Endothelial cell (in vitro differentiated cells): ENCODE measurements at places on chromosomes 11 and 22.

- no peak for DNase-seq
Observed at GRCh38 chr11:85665733-85666132, 804 bp upstream of the CREBZF start.

GRCh38 chr11:61954851-61955421, 4.8 kb downstream of the BEST1 start:
- DNase-seq, result peak; percentile 38

GRCh38 chr11:117827521-117828511, 3.3 kb upstream of the FXYD2 start:
- DNase-seq, result no peak

GRCh38 chr22:22786301-22787115, 101.1 kb upstream of the IGLL5 start:
- DNase-seq, result no peak

- DNase-seq, result no peak
Observed at GRCh38 chr11:130407978-130408377, 20.4 kb downstream of the ADAMTS8 start.

DNA sequence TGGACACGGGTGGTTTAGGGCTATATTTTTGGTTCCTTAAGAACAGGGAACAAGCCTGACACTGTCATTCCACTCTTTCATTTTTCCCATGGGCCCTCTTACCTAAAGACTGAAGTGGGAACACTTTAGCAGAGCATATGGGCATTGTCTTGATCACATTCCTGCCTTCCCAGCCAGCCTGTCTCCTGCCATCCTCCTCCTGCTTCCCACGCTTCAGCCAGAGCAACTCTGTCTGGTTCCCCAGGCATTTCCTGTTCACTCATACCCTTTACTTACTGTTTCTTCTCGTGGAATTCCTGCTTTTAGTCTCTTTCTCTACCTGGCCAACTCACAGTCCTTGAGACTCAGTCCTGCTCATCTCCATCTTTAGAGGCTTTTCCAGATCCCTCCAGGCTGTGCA, 22.8 kb downstream of the MRPL16 start:
- DNase-seq, result peak; percentile 16

GRCh38 chr11:67292671-67293070, 3.6 kb downstream of the ANKRD13D start:
- no peak for DNase-seq

DNA sequence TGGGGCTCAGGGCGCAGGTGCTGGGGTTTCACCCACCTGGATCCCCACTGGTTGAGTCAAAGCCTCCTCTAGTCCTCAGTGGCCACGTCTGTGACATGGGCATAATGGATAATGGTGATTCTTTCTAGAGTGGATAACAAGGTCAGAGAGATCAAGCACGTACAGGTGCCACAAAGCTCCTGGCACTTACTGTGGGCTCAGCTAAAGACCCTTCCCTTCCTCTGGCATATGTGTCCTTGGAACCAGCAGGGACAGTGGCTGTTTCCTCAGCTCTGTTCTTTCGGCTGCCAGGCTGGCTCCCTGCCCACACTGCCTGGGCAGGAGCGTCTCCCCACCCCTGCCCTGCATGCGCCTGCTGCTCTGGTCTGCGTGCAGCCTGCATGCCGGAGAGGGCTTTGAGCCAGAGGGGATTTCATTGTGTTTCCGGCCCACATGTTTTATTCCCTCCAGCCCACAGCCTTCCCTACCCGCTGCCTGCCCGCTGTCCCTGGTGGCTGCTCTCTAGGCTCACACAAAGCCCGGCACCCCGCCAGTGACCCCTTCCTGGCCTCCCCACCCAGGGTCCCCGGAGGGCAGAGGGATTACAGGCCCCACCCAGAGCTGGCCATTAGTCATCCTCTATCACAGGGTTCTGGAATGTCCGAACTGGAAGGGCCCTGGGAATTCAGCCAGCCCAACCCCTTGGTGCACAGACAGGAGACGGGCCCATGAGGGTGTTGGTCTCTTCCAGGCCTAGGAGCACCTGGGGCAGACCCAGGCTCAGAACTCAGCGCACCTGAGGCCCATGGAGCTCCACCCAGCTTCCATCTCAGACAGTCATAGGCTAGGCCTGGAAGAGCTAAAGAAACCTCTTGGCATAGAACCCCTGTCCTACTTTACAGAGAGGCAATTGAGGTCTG, 55.3 kb upstream of the GCAT start:
- DNase-seq, result no peak

DNA sequence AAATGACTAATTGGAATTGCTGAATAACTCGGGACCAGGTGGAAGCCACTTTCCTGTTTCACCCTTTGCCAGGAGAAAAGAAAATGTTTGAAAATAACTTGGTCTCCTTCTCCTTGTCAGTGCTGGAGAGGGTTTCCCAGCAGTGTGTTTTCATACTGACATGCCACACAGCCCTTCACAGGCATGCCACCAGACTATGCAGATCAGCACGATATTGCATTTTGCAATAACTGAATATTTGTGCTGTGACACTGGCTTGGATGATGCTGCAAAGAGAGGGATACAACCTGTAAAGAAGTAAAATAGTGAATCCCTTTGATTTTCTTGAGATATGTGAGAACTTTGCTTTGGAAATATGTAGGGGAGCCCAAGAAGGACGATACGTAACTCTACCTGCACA, 200.0 kb upstream of the NAV2 start:
- no peak for DNase-seq

- DNase-seq, result no peak
Observed at GRCh38 chr11:69852056-69852455, 32.8 kb upstream of the FGF3 start.

- no peak for DNase-seq
Observed at GRCh38 chr22:27487600-27488452, 313.7 kb downstream of the MN1 start.

DNA sequence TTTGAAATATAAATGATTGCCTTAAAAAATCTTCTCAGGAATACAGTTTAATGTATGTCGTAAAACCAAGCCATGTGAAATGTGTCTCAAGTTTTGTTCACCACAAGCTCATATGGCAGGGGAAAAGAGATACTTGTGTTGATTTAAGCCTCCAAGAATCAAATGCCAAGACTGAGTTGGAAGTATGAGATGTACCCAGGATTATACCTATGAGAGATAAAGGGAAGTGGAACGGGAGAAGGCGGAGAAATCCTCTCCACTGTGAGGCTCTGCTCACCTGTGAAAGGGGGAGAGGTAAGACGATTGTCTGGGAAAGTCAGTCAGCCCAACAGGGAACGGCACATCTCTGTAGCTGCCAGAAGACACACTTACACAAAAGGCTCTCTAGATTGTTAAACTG, 124.8 kb downstream of the TRPC6 start:
- DNase-seq, result no peak

GRCh38 chr11:12224537-12224893, 114.1 kb downstream of the MICAL2 start:
- no peak for DNase-seq

DNA sequence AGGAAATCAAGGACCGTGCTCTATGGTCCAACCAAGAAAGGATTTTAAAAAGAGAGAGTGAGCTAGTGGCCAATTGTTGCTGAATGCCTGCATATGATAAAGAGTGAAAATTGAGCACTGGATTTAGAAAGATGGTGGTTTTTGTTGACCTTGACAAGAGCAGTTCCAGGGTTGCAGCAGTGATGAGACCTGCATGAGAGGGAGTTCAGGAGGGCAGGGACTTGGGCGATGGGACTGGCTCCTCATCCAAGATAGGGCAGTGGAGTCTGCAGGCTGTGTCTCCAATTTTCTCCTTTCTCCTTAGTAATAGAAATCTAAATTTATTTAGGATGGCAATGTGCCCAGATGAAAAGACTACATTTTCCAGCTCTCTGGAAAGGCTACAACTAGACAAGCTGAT, 94.0 kb upstream of the B3GAT1 start:
- no peak for DNase-seq

DNA sequence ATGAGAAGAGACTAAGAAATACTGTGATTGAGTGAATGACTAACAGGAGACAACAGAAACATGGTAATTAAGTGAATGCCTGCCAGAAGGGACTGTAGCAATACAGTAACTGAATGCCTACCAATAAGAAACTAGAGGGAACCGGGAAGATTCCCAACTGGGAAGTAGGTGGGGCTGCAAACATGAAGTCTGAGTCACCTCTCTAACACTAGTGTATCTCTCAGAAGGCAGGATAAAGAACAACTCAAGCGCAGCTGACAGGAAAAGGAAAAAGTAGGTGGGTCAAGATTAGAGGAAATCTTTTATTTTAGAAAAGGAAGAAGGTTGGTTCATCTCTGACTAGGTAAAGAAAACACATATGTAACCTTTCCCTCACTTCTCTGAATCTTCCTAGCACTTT, 14.0 kb downstream of the C11orf42 start:
- DNase-seq, result peak; percentile 15

GRCh38 chr11:130054966-130055365, 14.7 kb upstream of the APLP2 start:
- DNase-seq, result no peak

DNA sequence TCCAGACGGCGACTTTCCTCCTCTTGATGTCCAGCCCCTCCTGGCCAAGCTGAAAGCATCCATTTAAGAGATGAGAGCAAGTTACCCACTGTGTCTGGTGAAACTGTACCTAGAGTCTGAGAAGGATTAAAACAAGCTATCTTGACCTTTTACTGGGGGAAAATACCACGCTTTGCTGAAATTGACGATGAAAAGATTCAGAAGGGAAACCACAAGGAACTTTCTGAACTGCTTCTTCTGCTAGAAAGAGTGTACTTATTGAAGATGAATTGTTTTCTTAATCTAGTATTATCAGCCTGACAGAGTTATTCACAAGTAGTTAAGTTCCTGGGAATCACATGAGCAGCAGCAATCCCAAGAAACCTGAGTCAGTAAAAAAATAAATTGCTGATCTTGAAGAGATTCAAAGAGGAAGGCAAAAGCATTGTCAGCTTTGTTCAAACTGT, 13.1 kb upstream of the MS4A6A start:
- DNase-seq, result no peak

DNA sequence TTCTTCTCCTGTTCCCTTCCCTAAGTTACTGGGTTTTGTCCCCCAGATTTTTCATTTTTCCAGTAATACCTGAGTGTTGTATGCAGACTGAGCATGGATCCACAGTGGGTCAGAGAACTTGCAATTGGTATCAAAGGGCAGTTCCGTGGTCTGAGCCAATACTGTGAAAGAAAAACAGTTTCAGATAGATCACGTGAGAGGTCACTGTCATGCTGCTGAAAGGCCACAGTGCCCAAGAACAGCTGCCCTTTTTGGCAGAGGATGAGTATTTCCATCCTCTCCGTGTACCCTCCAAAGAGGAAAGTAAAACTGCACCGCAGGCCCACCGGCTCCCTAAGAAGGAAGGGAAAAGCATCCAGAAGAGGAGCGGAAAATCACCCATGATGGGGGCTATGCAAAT, 73.0 kb upstream of the TBCEL start:
- no peak for DNase-seq

DNA sequence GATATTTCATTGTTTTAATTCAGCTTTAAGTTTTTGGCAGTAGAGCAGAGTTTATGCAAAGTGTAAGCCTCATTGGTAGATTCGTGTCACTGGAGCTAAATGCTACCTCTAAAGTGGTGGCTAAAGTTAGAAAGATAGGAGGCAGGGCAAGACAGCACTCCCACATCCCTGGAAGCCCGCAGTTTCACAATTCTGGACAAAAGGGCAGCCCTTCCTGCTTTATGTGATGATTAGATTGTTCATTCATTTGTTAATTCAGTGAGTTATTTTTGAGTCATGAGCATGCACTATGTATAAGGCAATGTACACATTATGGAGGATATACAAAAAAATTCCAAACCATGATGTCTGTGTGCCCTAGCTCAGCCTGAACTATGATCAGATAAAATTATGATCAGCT, 52.1 kb upstream of the EIF3M start:
- no peak for DNase-seq

DNA sequence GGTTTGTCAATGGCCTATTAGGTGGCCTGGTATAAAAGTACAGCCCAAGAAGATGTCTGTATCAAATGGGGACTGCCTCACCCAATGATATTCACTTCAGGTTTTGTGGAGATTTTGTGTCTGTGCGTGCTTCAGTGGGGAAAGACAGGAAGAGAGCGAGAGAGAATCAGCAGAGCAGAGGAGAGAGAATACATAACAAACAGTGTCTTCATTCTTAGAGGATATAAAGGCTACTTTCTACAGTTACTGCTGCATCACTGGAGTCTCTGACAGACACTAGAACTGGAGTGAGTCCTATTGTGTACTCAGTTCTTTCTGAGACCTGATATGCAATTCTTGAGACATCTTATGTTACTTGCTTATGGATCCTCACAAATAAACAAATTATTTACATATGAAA, 115.0 kb downstream of the CASP12 start:
- DNase-seq, result no peak
